ENCODE measurements at places on chromosomes 3 and 15.
A peak's percentile ranks its signal among the peaks of the same experiment; 100 is the strongest.

DNA sequence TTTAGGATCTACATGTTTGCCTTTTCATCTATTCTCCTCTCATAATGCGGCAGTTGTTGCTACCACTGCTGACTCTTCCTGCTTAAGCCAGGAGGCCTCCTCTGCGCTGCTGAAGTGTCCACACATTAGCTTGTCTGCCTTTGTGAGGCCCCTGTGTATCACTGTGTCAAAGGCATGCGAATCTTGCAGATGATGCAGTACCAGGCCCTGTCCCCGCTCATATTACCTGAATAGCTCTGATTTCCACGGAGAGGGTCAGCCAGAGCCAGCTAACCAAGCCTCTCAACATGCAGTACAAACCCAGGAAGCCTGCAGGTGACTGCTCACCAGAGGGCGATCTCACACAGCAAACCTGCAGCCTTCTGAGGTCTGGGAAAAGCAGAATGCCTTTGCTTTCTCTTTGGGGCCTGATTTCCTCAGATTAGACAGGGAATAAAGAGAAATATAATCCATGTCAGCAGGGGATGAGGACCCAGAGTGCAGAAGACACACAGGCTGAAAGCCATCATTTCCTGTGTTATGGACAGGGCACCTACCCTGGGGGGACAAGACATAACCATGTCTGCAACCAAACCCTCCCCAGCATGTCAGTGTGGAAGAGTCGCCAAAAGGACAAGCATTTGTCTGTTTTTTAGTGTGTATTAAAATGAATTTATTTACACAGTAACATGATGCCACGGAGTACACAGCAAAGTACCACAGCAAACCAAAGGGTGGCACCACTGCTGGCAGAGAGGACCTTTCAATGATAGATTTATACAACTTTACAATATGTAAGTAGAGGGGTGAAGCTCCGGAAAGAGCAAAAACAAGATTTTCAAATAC is 36.8 kb upstream of the TSPAN3 start:
- DNase-seq = peak; percentile 32

- no peak for DNase-seq
Observed at GRCh38 chr3:102205647-102206046, 229.2 kb upstream of the ZPLD1 start.

GRCh38 chr3:189822726-189823125 is 191.5 kb downstream of the TP63 start:
- no peak for DNase-seq

DNA sequence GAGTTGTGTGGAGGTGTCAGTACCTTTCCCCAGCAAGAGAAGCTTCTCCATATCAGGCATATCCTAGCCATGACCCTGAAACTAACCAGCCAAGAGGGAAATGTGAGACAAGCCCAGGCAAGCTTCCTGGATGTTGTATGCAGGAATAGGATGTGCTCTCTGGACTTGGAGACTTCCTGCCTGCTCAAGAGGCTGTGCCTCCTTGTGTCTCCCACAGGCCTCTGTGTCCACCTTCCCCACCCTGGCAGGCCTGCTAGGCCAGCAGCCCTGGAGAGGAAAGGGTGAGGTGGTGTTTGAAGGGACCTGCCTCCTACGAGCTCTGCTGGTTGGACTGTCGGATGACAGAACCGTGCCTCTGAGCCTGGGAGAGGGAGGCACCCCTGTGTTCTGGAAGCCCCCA is 2.1 kb upstream of the DYNLT2B start:
- DNase-seq = no peak

GRCh38 chr15:82882273-82882928 is 70.1 kb downstream of the HOMER2 start:
- no peak for DNase-seq

GRCh38 chr15:71261909-71262308 is 146.6 kb downstream of the THSD4 start:
- DNase-seq = no peak

DNA sequence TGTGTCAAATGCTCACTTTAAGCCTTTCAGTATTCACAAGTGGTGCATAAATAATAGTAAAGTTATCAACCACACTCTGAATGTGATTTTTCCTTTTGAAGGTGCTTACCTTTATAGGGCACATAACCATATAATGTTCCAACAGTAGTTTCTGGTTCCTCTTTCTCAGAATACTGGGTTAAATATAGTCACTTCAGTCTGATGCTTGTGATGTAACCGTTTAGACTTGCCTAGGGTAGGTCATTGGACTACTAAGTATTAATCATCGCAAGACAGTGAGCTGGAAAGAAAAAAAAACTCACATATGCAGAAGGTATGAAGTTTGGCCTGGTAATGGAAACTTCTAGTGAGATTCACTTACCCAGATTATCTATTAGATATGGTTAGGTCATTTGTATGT is 1.9 kb downstream of the KBTBD8 start:
- DNase-seq = peak; percentile 40

DNA sequence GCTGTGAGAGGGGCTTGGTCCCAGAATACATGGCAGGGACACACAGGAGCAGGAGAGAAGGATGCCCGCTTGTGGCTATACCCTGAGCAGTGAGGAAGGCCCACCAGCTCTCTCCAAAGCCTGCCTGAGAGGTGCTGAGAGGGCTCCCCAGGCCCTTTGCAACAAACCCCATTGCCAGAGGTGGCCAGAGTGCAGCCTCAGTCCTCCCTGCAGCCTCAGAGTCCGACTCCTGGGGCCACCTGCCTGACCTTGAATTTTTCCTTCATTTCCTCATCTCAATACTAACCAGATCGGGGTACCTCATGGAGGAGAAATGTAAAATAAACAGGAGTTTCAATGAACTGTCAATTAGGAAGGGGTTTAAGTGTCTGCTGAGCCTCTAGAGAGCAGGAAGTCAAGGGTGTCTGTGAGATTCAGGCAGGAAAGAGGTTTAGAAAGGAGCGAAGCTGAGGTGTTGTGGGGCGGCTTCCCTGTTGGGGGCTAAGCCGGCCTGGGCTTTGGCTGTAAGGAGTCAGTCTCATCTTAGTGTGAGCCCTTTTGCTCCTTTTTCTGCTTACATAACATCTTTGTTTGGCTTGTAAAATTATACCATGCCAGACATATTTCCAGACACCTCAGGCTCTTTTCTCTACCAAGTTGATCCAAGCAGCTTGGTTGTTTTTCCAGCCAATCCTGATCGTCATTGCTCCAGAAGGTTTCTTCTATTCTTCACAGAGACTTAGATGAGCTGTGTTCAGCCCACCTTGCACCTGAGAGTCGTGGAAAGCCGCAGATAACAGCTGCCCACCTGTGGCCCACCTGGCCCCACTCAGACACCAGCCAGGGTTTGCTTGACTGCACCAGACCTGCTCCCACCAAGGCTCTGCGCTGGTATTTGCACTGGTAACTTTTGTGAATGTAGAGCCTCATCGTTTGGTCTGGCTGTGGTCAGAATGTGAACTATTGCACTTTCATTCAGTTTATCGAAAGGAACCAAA is 36.7 kb downstream of the CMTM7 start:
- no peak for DNase-seq

- no peak for DNase-seq
Observed at GRCh38 chr3:84601303-84601702, 357.5 kb upstream of the CADM2 start.

GRCh38 chr3:108130701-108131474 is 40.1 kb upstream of the CD47 start:
- peak; percentile 40 for DNase-seq

DNA sequence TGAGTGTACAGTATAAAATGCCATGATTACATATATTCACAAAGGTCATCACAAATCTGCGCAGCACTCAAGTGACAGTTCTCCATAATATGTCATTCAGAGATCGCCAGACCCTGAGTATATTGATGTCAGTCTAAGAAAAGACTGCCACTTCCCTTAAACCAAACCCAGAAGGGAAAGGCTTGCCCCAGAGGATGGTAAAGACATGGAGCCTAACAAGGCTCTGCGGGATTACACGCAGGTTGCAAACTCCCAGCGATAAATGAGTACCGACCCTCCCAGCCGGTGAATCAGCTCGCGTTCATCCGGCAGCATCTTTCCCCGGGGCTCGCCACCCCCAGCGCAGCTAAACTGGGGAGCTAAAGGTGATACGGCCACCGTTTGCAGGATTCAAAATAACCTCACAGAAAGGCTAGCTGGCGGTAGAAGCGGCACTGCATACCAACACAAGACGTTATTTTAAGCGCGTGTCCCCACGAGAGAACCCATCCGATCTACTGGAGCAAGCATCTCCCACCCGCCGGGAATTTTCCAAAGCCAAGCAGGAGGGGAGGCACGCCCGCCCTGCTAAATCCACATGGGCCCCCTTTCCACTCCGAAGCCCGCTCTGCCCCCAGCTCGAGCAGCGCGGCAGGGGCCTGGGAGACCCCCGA is 643 bp downstream of the MYO5A start:
- DNase-seq = peak; percentile 31

GRCh38 chr3:74789111-74789510 is 174.7 kb upstream of the CNTN3 start:
- DNase-seq = no peak

- DNase-seq = no peak
Observed at GRCh38 chr3:159843840-159844730, 144.6 kb upstream of the IL12A start.

GRCh38 chr3:19073341-19074105 is 74.8 kb upstream of the KCNH8 start:
- no peak for DNase-seq

DNA sequence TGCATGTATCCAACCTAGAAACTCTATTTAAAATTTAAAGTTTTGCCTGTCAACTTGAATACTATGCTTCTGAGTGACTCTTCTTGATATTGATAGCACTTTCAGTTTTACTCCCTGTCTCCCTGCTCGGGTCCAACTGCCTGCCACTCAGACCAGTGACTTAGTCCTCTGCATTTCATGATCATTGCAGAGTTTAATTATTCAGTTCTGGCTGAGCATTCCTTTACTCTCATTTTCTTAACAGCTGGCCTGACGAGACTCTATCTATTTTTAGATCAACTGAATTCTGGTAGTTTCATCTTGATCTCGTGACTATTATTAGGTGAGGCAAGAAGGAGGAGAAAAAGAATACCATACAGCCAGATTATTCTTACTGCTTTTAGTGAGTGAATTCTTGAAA is 617.4 kb downstream of the SI start:
- no peak for DNase-seq

- DNase-seq = no peak
Observed at GRCh38 chr15:77030928-77031375, 36.0 kb downstream of the PSTPIP1 start.

DNA sequence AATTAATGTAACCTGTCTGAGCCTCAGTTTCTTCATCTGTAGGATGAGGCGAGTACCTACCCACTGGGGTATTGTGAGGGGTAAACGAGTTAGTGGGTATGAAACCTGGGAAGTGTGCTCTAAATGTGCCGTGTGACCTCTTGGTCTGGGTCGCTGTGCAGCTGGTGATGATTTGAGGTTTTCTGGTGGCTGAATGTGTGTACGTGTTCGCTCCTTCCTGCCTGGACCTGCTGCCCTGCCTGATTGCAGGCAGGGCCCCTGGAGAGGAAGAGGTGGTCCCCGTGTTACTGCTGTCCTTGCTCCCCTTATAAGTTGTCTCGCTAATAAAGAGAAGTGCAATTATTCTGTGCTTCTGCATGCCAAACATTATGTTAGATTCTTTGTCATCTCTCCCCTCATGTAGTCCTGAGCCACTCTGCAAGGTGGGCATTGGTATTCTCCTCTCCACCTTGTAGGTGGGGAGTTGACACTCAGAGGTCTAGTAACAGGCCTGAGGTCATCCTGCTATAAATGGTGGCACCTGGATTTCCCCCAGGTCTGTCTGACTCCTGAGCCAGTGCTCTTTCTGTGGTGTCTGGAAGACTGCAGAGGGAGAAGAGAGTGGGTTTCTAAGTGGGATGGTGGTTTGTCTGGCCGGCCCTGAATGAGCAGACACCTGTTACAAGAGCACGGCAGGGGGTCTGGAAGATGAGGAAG is 15.7 kb downstream of the PDIA5 start:
- no peak for DNase-seq

DNA sequence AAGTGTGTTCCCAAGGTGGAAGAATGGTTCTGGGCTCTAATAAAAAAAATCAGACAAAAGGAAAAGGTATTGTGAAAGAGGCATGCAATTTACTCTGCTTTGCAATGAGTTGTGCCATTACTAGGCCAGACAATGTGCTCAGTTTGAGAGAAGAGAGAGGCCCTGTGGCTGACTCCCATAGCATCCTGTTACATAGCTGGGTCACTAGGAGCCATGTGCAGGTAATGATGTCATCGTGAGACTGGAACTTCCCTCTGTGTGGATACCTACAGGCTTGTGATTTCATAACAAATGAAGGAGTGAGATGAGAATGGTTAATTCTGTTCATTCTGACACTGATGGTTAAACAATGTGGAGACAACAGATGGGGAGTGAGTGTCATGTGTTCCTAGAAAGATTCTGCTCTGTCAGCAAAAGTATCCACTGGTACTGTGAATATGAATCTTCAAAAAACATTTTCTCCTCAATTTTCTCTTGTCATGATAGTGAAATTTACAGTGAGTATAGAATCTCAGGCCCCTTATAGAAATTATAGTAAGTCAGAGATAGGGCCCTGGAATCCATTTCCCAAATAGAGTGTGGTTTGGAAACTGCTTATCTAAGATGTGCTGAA is 648.7 kb upstream of the DPPA4 start:
- DNase-seq = no peak

DNA sequence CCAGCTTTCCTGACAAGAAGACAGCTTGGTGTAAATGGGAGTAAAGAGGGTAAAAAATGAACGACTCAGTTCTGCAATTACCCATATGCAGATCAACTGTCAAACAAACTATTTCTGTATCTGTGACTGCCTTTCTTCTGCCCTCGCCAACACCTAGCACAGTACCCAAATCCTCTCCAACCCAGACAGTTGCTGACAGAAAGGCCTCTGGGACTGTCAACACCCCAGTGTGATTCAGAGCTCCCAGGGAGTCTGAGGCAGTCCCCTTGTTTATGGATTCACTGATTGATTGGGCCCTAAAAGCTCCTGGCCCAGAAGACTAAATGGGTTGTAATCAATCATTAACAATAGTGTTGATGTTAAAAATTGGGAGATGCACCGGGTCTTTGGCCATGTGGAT is 20.2 kb downstream of the IL17RD start:
- no peak for DNase-seq

DNA sequence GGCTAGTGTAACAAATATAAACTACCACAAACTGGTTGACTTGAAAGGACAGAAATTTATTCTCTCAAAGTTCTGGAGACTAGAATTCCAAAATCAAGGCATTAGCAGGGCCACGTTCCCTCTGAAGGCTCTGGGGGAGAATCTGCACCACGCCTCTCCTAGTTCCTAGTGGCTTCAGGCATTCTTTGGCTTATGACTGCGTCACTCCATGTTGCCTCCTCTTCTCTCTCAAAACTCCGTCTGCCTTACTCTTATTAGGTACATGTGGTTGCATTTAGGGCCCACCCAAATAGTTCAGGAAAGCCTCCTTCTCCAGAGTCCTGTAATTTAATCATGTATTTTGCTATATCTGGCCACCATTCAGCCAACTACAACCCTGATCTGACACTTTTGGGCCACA is 174.8 kb downstream of the PEX5L start:
- no peak for DNase-seq

- DNase-seq = no peak
Observed at GRCh38 chr3:119228373-119229145, 12.1 kb downstream of the B4GALT4 start.
